ENCODE measurements at places on chromosomes 6 and 20.
A peak's percentile ranks its signal among the peaks of the same experiment; 100 is the strongest.

DNA sequence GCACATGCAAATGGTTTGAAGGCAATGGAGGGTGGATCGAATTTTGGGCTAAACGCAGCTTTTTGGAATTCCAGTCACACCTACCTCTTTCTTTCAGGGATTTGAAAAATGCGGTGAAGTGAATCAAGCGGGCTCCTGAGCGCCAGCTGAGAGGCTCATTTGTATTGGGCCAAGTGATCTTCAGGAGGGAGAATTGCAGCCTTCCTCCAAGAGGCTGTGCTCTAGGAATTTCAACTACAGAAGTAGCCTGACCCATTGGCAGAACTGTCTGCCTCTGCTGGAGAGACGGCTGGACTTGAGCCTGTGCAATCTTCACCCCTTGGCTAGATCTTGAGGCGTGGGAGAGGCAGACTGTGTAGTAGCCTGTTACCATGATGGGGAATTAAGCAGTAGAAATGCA, 5.7 kb upstream of the TIAM2 start:
- no peak for DNase-seq

DNA sequence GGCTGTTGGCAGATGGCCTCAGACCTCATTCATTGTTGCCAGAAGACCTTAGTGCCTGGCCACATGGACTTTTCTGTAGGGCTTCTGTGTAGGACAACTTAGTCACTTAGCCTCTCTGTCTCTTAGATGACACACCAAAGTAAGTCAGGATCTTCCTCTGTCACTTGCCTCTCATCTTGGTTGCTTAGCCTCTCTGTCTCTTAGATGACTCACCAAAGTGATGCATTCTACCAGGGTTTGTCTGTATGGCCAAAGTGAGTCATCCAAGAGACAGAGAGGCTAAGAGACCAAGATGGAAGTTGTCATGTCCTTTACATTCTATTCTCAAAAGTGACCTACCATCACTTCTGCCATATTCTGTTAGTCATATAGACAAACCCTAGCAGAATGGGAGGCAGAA, 255.9 kb upstream of the DEFB112 start:
- no peak for DNase-seq

DNA sequence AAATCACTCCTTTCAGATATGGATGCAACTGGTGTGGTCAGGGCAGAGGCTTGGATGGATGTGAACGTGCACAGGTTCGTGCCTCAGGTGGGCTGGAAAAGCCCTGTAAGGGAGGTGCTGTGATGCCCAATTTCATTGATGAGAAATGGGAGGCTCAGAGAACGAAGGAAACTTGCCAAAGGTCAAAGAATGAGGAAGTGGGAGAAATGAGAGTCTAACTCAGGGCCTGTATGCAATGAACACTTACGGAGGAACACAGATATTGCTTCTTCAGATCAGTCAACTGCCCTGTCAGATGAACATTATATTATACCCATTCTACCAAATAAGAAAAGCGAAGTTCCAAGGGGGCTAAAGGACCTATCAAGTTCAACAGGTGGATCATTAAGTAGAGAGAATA, 134.7 kb downstream of the RCAN2 start:
- no peak for DNase-seq

GRCh38 chr6:167232356-167232755, 58.8 kb upstream of the UNC93A start:
- DNase-seq = no peak

DNA sequence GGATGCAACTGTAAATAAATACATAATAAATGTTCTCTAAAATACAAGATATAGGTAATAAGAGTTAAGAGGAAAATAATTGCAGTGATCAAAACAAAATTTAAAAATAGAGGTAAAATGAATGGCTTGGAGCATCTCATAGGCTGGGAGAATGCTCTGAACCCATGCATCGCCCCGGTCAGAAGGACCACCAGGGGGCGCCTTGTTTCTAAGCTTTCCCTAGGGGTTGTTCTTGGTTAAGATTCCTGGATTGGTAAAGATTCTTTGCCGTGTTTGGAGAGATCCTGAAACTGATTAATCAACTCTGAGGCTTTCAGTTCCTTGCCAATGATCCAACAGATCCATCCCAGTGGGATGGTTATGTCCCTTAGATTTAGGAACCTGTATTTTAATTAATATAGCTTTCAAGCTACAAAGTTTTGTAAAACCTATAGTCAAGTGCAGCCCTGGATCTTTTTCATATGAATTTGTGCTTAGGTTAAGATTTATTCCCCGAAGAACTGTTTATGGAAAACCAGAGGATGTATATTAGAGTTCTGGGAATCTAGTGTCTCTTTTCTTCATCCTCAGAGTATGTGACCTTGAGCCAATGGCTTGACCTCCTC, 45.3 kb upstream of the PRELID3B start:
- DNase-seq = peak; percentile 90

DNA sequence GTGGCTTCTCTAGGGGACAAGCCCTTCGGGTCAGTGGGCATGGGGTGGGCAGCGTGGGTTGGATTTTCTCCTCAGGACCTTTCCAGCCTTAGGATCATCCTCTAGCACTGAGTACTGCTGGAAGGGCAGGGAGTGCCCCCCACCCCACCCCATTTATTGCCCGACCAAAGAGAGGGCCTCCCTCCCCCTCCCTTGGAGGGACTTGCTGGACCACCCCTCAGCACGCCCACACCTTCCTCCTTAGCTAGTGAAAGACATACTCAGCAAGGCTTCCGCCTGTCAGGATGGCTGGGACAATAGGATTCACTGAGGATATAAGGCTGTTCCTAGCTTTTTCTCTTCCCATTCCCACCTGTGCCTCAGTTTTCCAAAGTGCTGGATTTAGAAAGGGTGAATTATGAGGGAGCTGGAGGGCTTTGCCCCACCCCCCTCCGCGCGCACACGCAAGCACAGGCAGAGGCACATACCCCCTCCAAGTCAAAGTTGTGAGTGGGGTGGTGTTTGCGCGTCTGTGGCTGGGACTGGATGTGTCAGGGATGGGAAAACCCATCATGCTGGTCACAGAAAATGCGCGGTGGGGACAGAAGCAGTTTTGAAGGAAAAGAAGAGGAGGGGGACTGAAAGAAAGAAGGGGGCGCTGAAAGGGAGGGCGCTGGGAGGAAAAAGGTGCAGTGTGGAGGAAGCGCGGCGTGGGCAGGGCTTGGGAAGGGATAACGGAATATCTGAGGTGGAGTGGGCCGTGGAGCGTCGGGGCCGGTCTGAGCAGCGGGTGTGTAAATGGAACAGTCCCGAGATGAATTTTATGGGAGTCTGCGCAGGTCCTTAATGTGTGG, 693 bp upstream of the SLC29A1 start:
- DNase-seq = no peak

- DNase-seq = no peak
Observed at GRCh38 chr6:14450133-14450504, 332.5 kb downstream of the CD83 start.

GRCh38 chr6:78561015-78561414, 306.3 kb upstream of the IRAK1BP1 start:
- DNase-seq = no peak

- no peak for DNase-seq
Observed at GRCh38 chr6:143559051-143559660, 47.6 kb upstream of the FUCA2 start.

GRCh38 chr20:43681991-43682410, 15.1 kb downstream of the MYBL2 start:
- no peak for DNase-seq

DNA sequence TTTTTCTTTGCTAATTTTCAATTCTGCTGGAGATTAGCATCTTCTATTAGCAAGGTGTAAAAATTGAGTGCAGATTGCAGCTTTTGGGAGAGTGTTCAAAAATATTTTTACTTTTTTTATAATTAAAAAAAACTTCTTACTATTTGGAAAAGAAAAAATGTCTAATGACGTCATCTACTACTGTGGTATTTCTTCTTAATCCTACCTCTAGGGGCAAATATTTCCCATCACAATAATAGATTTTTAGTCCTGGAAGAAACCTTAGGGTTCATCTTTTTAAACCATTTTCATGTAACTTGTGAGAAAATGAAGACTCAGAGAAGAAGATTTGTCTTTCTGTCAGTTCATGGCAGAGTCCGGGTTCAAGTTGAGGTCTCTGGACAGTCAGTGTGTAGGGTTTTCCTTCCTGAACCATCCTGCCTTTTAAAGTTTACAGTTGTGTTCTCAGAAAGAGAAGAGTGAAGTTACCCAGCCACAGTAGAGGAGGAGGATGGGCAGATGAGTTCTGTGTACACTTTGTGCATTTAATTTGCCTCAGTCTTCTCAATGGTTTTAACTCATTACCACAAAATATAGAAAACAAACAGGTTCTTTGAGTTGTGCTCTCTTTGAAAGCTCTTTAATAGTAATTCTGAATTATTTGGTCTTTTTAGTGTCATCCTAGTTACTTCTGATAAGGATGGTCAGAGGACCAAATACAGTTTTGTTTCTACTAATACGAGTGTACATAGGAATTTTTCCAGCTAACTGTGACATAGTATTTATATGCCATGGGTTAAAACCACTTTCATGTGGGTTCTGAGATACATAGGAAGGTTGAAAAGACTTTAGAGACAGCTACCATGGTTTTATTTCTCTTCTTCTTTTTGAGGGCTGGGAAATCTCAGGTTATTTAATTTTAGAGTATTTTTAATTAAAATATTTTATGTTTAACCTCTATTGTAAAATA, 184.7 kb downstream of the CDKAL1 start:
- DNase-seq = no peak

DNA sequence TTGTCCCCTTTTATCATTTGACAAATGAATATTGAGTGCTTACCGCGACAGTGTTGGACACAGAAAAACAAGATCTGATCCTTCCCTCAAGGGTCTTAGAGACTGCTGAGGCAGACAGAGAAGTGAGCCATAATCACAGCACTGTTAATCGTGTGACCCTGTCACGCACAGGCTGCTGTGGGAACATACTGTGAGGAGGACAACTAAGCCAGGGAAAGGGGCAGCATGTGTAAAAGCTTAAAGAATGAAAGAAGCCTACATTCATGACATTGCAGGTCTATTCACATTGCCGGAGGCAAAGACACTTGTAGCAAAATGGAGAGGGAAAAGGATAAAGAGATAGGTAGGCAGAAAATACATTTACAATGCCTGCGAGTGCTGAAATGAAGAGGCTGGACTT, 32.7 kb downstream of the TRDN start:
- no peak for DNase-seq

DNA sequence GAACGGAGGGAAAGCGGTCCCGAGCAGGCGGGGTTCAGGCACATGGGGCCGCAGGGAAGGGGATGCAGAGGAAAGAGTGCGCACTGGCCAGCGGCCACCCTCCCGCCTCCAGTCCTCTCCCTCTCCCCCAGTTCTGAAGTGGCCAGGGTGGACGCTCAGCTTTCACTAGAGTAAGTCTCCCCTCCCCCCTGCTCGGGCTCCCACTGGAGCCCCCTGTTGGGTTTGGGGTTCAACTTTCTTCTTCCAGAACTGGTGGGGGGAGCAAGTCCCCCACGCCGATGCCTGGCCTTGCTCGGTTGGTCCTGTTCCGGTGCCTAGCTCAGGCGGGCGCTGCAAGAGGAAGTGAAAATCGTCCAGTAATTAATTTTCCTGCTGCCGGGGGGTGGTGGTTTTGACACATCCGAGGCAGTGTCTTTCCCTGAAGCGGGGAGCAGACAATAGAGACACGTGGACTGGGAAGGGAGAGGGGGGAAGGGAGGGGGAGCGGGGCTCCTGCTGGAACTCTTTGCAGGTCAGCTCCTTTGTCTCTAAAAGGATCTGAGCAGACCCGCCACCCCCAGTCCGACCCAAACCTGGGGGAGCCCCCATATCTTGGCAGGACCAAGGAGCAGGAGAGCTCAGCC, 824 bp upstream of the SCRT2 start:
- DNase-seq = no peak

DNA sequence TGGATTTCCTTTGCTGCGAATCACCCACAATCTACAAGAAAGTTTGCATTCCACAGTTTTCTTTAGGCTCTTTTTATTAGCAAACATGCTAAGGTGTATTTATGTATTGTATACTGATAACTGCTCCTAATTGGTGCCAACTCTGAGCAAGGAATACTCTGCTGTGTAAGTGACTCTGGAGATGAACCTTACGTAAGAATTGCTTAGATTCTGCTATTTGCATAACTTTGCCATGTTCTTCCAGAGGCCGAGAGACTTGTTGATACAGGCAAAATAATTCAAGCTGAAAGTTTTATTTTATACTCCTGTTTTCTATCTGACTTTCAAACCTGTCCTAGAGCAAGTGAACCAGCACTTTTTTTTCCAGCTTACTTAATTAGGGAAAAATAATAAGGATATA, 461.3 kb downstream of the GJA1 start:
- no peak for DNase-seq

GRCh38 chr6:451847-452246, 60.3 kb downstream of the IRF4 start:
- no peak for DNase-seq

- DNase-seq = no peak
Observed at GRCh38 chr6:20474874-20475542, 59.2 kb upstream of the CDKAL1 start.

DNA sequence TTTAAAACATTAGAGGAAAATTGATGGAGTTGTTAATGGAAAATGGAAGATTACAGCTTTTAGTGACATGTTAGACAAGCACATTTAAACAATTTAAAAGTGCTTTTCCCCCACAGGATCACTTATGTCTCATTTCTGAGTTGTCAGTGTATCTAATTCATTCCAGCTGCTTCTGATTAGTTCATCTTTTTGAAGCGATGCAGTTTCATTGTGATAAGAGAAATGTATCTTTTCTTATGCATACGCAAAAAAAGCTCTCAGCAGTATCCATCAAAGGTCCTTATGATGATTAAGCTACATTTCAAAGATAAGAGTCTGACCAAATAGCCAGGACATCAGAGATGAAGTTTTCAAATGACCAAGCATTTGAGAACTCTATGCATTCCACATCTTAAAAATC, 572.6 kb upstream of the SYNCRIP start:
- DNase-seq = no peak

GRCh38 chr6:142698751-142699150, 246.2 kb downstream of the HIVEP2 start:
- DNase-seq = no peak

GRCh38 chr6:45698046-45698445, 317.6 kb downstream of the CLIC5 start:
- no peak for DNase-seq

All from colonic mucosa (tissue), 4 donors.